ENCODE measurements at places on chromosomes 2 and 18. TPM values are rescaled to one million over a fixed set of nuclear protein-coding genes. Genes with fewer than 3 reads are reported as not detected.
A peak's percentile ranks its signal among the peaks of the same experiment; 100 is the strongest.

DNA sequence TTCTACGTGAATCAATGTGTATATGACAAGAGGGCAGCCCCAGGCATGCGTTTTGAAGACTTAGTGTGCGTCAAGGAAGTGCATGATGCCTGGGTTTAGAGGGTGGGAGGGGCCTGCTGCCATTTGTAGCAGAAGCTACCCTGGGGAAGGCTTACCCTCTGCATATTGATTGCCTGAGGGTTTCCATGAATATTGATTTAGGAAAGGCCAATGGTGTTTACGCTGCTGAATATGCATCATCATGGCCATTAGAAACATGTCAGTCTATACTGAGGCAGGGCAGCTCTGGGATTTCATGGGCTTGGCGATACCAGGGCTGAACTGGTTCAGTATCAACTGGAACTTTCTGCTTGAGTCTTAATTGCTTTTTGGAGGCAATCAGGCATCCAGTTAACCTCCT, 259.3 kb downstream of the DCDC2C start:
- no peaks in the 10 kb centered on the region for H3K4me1 ChIP-seq
- H3K27me3 ChIP-seq, result no peaks in the 10 kb centered on the region
- no peak for DNase-seq

GRCh38 chr2:226179010-226179409, 620.6 kb downstream of the IRS1 start:
- no peaks in the 10 kb centered on the region for H3K27me3 ChIP-seq
- H3K4me3 ChIP-seq, result no peak overlapping the region
- DNase-seq, result no peak
- no peaks in the 10 kb centered on the region for H3K36me3 ChIP-seq
- no peaks in the 10 kb centered on the region for H3K4me1 ChIP-seq

DNA sequence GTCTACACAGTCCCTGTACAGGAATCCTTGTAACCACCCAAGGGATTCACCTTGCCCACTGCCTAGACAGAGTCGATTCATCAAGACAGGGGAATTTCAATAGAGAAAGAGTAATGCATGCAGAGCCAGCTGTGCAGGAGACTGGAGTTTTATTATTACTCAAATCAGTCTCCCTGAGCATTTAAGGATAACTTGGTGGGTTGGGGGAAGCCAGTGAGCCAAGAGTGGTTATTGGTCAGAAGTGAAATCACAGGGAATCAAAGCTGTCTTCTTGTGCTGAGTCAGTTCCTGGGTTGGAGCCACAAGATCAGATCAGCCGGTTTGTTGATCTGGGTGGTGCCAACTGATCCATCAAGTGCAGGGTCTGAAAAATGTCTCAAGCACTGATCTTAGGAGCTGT, 17.8 kb upstream of the FAM98A start:
- H3K27me3 ChIP-seq, result no peaks in the 10 kb centered on the region
- no peak for DNase-seq
- H3K4me3 ChIP-seq, result no peak overlapping the region
- H3K4me1 ChIP-seq, result no peaks in the 10 kb centered on the region
- no peaks in the 10 kb centered on the region for H3K36me3 ChIP-seq
- H3K27ac ChIP-seq, result no peak overlapping the region

DNA sequence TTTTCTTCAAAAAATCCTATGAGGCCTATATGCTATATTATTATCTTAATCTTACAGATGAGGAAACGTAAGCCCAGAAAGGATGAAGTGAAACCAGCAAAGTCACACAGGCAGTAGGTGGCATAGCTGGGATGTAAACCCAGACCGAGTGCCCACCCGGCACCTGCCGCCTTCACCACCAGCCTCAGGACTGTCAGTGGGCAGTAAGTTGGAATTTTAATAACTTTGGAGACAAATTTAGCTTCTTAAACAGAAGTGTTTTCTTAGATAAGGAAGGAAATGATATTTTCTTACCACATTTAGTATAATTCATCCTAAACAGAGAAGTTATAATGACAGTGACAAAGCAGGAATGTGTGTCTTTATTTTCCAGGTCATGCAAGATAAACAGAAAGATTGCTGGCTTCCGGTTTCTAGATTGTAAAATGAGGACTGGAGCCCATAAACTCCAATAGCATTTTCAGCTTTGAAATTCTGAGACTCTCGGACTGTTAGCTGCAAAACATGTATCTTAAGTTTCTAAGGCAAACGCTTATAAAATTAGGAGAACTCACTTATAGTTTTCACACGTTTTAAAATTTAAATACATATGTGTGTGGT, 59.3 kb downstream of the CD8B2 start:
- no peak overlapping the region for H3K4me3 ChIP-seq
- peaks cover 4% of the 10 kb centered on the region for H3K4me1 ChIP-seq
- H3K36me3 ChIP-seq, result no peaks in the 10 kb centered on the region
- no peak overlapping the region for H3K27ac ChIP-seq

- no peaks in the 10 kb centered on the region for H3K27me3 ChIP-seq
- DNase-seq, result no peak
- H3K4me1 ChIP-seq, result no peaks in the 10 kb centered on the region
- H3K36me3 ChIP-seq, result no peaks in the 10 kb centered on the region
- no peak overlapping the region for H3K27ac ChIP-seq
These were observed 50.6 kb upstream of the RNF152 start for GRCh38 chr18:61943175-61943964.

PSTPIP2 gene
- total RNA-seq, result 8.4 TPM

WNT6 gene
- total RNA-seq, result 0.36 TPM

MYO7B gene
- 0.07 TPM for total RNA-seq

DNA sequence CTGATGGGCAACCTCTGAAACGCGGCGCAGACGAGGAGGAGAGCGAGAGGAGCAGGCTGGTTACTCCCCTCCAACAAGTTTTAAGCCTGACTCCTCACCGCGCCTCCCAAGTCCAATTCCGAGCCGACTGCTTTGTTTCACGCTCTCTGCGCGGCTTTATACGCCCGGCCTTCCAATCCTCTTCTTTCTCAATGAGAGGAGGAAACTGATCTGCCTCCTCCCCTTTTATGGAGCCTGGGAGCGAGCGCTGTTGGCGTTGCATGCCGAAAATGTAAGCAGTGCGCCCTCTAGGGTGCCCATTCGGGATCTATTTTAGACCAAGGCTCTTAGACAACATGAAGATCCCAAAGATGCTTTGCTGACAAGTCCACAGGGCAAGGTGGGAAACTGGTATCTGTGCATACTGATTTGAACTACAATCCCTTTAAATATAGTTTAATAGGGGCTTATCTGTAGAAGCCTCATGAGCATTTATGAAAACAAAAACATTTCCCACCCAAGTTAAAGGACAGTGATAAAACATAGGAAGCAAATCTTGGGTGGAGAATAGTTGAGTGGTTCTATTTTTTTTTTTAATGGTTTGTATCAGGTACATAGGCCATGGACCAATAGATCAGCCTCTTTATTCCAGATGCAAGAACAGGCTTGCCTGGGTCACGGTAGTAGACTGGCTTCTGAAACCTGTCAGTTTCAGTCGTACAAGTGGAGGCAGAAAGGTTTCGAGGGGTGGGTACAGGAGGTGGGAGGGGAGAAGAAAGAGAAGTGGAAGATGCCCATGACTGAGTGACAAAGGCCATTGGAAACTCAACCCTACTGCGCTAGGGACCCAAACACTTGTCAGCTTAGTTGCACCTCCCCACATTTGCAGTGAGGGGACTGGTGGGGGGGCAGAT, at the start of gene RND3:
Gene RND3, minus strand, starts transcription at position 131 of the 893 bp plus-strand sequence. CDS start 250 bp downstream, outside the sequence.
- H3K27me3 ChIP-seq, result no peaks in the 10 kb centered on the region
- DNase-seq, result peak; percentile 93
- H3K27ac ChIP-seq, result peak within 1 kb of the TSS; percentile 81
- peak within 1 kb of the TSS; percentile 69 for H3K4me3 ChIP-seq
- peaks cover 12% of the 10 kb centered on the region for H3K4me1 ChIP-seq
- H3K36me3 ChIP-seq, result no peaks in the 10 kb centered on the region

- H3K4me1 ChIP-seq, result no peaks in the 10 kb centered on the region
- no peak overlapping the region for H3K27ac ChIP-seq
- H3K27me3 ChIP-seq, result no peaks in the 10 kb centered on the region
- no peaks in the 10 kb centered on the region for H3K36me3 ChIP-seq
These were observed 101.1 kb downstream of the PIGN start for GRCh38 chr18:62085756-62086155.

UGT1A5 gene
- not detected for total RNA-seq

DNA sequence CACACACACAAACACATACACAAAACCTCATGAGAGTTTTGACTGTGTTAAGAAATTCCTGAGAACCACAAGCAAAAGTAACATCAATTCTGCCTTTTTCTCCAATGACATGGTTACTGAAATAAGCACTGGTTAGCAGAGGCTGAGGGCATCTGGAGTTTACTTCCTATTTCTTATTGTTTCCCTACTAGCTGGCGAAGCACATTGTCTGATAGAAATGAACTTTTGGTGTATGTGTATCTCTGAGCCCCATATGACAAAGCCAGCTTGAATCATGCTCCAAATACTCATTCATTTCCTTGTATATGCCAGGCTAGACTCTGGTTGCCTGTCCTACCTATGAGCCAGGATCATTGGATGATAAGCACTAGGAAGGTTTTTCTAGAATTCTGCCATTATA, 203.1 kb downstream of the NCKAP5 start:
- no peaks in the 10 kb centered on the region for H3K36me3 ChIP-seq
- no peak overlapping the region for H3K27ac ChIP-seq
- no peaks in the 10 kb centered on the region for H3K27me3 ChIP-seq
- H3K4me1 ChIP-seq, result no peaks in the 10 kb centered on the region
- no peak overlapping the region for H3K4me3 ChIP-seq

DNA sequence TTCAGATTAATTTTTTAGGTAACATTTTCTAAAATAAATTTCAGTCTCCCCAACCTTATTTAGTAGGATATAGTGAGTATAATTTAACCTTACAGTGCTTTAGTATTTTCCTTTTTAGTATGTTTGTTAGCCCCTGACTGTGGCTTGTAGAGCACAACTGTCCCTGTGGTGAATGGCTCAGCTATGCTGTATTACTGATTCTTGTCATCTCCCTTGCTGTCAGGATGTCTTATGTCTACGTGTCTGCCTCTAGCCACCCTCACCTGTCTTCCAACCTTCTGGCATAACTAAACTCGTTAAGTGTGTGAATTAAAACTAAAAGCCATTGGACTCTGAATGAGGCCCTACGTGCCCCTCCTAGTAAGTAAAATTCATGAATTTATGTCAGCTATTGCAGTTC, 18.4 kb downstream of the MRPS9 start:
- peaks cover 4% of the 10 kb centered on the region for H3K4me1 ChIP-seq
- H3K27ac ChIP-seq, result no peak overlapping the region
- no peak for DNase-seq
- H3K27me3 ChIP-seq, result no peaks in the 10 kb centered on the region
- H3K4me3 ChIP-seq, result no peak overlapping the region

GRCh38 chr2:60549928-60550177, 3.6 kb downstream of the BCL11A start:
- DNase-seq, result no peak
- peaks cover 92% of the 10 kb centered on the region for H3K27me3 ChIP-seq
- H3K4me1 ChIP-seq, result peaks cover 46% of the 10 kb centered on the region
- no peaks in the 10 kb centered on the region for H3K36me3 ChIP-seq

- no peak overlapping the region for H3K4me3 ChIP-seq
- H3K4me1 ChIP-seq, result peaks cover 19% of the 10 kb centered on the region
- H3K36me3 ChIP-seq, result no peaks in the 10 kb centered on the region
- DNase-seq, result no peak
- H3K27ac ChIP-seq, result no peak overlapping the region
- no peaks in the 10 kb centered on the region for H3K27me3 ChIP-seq
These were observed 117.8 kb upstream of the LGALSL start for GRCh38 chr2:64336171-64336570.

- H3K4me3 ChIP-seq, result no peak overlapping the region
- no peaks in the 10 kb centered on the region for H3K4me1 ChIP-seq
These were observed 220.2 kb upstream of the SMAD7 start for GRCh38 chr18:49170925-49171505.

DNA sequence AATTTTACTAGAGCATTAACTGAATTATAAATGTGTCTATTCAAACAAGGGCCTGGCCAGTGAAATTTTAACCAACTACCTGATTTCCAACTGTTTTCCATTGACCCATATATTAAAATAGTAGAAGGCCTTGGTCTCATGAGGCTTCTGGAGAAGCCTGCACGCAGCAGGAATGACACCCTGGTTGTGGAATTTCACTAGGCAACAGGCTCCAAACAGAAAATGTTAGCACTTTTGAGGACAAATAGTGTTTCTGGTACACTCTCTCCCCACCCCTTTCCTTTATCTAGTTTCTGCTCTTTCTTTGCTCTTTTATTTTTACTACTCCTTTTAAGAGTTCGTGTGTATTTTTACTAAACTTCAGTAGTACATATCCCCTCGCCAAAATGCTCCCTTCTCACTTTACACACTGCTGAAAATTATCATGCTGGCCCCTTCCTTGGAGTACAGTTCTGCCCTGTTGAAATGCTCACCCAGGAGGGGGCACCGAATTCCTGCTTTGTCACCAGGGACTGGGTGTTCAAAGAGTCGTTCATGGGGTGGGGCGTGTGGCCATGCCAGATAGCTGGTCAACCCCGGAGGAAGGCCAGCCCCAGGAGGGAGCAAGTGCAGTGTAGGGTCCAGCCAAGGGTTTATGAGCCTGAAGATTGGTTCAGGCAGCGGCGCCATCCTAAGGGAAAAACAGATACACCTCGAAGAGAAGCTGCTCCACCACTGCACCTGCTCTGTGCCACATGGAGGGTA, 22.1 kb upstream of the COL6A3 start:
- H3K27me3 ChIP-seq, result no peaks in the 10 kb centered on the region
- peaks cover 20% of the 10 kb centered on the region for H3K4me1 ChIP-seq
- no peak overlapping the region for H3K4me3 ChIP-seq

TEKT4 gene
- total RNA-seq, result not detected

DNA sequence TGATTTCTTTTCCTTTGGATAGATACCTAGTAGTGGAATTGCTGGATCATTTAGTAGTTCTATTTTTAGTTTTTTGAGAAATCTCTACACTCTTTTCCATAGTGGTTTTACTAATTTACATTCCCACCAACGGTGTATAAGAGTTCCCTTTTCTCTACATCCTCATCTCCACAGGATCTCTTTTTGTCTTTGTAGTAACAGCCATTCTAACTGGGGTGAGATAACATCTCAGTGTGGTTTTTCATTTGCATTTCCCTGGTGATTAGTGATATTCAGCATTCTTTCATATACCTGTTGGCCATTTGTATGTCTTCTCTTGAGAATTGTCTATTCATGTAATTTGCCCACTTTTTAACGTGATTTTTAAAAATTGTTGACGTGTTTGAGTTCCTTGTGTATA, 13.8 kb downstream of the RFTN2 start:
- H3K4me1 ChIP-seq, result no peaks in the 10 kb centered on the region
- H3K36me3 ChIP-seq, result no peaks in the 10 kb centered on the region
- no peak overlapping the region for H3K27ac ChIP-seq
- no peak for DNase-seq
- H3K27me3 ChIP-seq, result no peaks in the 10 kb centered on the region
- no peak overlapping the region for H3K4me3 ChIP-seq

- H3K4me1 ChIP-seq, result no peaks in the 10 kb centered on the region
- H3K36me3 ChIP-seq, result no peaks in the 10 kb centered on the region
- DNase-seq, result no peak
- no peak overlapping the region for H3K4me3 ChIP-seq
- no peak overlapping the region for H3K27ac ChIP-seq
These were observed 122.5 kb downstream of the FOXI3 start for GRCh38 chr2:88329815-88330603.

GRCh38 chr2:100224988-100225710, 82.8 kb upstream of the AFF3 start:
- H3K27me3 ChIP-seq, result no peaks in the 10 kb centered on the region
- H3K27ac ChIP-seq, result no peak overlapping the region
- no peak for DNase-seq
- H3K4me1 ChIP-seq, result no peaks in the 10 kb centered on the region
- H3K36me3 ChIP-seq, result no peaks in the 10 kb centered on the region
- no peak overlapping the region for H3K4me3 ChIP-seq

All from gastrocnemius medialis (tissue), 4 donors.